ENCODE measurements at places on chromosomes 3 and 15. TPM values are rescaled to one million over a fixed set of nuclear protein-coding genes. Genes with fewer than 3 reads are reported as not detected.

The CMTM8 gene
- 5.4 TPM for total RNA-seq

DNA sequence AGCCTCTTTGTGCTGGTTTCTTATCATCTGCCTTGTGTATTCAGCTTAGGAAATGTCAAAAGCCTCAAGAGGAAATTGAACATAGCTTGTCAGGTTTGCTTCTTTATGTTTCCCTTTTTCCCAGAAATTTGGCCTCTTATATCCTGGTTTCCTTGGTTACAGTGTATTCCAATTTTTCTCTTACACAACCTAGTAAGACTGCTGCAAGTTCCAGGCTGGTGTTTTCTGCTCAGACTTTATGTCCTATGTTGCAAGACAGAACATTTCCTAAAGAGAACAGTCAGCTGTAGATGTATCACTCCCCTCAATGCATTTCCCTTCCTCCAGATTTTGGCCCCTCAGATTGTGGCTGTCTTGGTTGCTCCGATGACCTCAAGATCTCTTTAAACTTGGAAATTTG lies 102.5 kb downstream of the SH3GL3 start:
- DNase-seq: peak; percentile 13
- no peaks in the 10 kb centered on the region for H3K27me3 ChIP-seq
- no peaks in the 10 kb centered on the region for H3K36me3 ChIP-seq
- H3K27ac ChIP-seq: no peak overlapping the region
- no peaks in the 10 kb centered on the region for H3K4me1 ChIP-seq
- no peak overlapping the region for H3K4me3 ChIP-seq

GRCh38 chr15:47750030-47750739 lies 32.9 kb downstream of the SEMA6D start:
- no peak for DNase-seq
- no peaks in the 10 kb centered on the region for H3K27me3 ChIP-seq
- no peak overlapping the region for H3K27ac ChIP-seq
- no peaks in the 10 kb centered on the region for H3K4me1 ChIP-seq
- H3K4me3 ChIP-seq: no peak overlapping the region

DNA sequence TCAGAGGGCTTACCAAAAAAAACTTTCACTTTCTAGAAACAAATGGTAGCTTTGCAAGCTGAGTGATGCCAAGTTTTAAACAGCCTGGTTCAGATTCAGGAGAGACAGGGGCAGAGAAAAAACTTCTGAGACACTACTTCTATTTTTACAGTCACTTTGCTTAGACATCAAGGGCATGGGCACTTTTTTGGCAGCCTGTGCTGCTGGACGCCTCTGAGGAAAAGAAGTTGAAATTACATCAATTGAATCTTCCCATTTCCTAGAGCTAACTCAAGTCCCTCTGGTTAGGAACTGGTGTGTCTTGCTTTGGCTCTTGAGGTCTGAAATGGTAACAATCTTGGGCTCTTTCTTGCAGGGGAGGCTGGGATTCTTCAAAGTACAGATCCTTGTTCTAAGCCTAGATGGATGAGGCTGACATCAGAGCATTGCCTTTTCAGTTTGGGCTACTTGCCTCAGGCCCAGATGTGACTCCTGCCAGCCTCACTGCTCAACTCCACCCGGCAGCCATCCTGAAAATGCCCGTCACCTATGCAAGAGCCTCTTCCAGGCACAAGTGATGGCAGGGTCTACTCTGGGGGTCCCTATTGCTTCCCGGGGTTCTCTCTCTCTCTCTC lies 357.5 kb downstream of the FOXP1 start:
- DNase-seq: no peak

DNA sequence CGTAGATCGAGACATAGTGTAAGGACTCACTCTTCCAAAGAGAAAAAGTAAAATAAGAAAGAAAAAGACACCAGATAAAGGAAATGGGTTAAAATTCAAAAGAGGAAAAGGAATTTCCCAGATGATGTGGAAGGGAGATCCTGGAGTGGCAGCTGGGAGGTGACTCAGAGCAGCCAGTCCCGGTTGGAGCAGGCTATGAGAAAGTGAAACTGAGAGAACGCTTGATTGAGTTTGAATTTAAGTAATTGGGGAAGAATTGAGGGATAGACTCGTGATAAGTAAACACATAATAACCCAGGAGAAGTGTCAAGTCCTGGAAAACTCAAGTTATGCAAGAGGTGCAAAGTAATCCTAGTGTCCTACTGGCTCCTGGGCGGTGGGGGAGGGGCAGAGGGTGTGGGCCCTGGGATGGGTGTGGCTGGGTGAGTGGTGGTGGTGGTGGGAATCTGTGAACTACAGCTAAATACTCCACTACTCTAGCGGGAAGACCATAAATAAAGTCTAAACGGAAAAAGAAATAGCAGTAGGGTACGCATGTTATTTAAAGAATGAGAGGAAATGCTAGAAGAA lies 1.2 kb downstream of the PRR20G start:
- H3K4me1 ChIP-seq: no peaks in the 10 kb centered on the region
- H3K27me3 ChIP-seq: no peaks in the 10 kb centered on the region
- DNase-seq: no peak
- H3K4me3 ChIP-seq: no peak overlapping the region

DNA sequence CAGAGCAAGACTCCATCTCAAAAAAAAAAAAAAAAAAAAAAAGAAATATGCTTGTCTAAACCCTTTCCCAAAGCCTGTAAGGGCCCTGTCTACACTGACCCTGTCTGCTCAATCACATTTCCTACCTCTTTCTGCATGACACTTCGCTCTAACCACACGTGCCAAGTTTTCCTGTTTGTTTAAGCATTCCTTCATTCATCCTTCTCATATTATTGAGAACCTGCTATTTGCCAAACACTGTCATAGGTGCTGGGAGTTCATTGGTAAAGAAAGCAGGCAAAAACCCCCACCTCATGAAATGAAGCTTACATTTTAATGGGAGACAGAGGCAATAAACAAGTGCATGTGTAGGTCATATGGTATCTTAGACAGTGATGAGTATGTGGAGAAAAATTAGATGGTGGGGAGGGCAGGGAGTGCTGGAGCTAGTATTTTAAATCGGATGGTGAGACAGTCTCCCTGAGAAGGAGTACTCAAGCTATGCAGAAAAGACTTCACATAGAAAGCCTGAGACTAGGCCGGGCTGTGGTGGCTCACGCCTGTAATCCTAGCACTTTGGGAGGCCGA lies 48.0 kb downstream of the B3GNT5 start:
- no peak for DNase-seq
- no peaks in the 10 kb centered on the region for H3K4me1 ChIP-seq
- H3K27ac ChIP-seq: no peak overlapping the region
- no peak overlapping the region for H3K4me3 ChIP-seq
- no peaks in the 10 kb centered on the region for H3K36me3 ChIP-seq

Measured in kidney (tissue), 22 donors.